ENCODE measurements at places on chromosomes 12 and 14.

DNA sequence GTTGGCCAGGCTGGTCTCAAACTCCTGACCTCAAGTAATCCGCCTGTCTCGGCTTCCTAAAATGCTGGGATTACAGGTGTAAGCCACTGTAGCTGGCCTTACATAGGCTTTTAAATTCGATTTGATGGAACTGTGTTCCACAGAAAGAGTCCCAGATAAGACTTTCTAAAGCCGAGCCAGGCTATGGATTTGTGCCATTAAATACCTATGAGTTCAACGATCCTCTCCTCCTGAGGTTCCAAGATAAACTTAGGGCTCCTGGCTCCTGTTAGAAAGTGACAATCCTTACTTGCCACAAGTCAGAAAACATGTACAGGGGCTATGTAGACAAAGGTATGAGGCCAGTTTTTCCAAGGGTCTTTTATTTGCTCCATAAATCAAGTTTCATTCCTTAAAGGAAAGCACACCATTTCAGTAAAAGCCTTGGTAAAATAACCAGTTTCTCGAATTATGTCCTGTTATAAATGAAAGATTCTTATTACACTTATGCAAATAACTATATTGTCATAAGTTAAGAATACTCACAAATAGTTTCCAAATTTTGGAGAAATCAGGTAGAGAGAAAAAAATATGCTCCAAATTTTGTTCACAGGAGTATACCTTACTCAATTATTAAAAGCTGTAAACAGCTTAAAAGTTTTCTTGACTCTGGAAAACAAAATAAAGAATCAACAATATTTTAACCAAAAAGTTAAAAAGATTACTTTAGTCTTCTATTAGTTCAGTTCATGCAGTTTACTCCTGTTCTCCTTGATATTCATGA is 36.1 kb upstream of the LRRK2 start:
- no peak for DNase-seq

GRCh38 chr14:91729756-91730155 is 2.1 kb downstream of the CATSPERB start:
- no peak for DNase-seq

DNA sequence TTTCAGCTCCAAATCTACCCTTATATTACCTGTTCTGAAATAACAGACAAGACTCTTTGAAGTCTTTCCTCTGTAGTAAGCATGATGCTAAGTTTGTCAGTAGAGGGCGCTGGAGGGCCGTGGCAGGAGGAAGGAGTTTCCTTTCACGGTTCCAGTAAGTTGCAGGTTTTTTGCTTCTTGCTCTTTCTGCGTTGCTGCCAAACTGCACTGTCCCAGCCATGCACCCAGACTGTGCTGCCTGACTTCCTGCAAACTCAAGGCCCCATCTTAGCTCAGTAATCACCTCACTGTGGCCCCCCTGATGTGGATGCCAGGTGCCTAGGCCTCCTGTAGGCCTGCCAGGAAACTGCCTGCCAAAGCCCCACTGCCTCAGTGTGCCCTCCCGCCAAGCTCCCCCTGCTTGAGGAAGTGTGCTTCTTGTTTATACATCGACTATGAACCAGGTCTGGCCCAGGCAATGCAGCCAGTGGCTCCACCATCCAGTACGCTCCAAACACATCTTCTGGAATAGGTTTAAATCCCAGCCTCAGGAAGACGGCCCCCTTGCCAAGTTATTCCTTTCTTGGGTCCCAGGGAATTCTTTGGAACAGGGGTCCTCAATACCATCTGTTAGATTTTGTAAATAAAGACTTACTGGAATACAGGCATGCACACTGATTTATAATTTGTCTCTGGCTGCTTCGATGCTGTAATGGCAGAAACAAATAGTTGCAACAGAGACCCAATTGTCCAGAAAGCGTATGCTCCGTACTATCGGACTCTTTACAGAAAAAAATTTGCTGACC is 193.7 kb upstream of the LRIG3 start:
- peak; percentile 17 for DNase-seq

- no peak for DNase-seq
Observed at GRCh38 chr12:102438047-102438826, 42.1 kb downstream of the IGF1 start.

- DNase-seq = no peak
Observed at GRCh38 chr12:17335487-17335886, 729.5 kb upstream of the LMO3 start.

GRCh38 chr12:127282786-127283565 is 984.0 kb upstream of the TMEM132C start:
- DNase-seq = no peak

GRCh38 chr12:16449459-16449858 is 102.0 kb downstream of the MGST1 start:
- DNase-seq = no peak

DNA sequence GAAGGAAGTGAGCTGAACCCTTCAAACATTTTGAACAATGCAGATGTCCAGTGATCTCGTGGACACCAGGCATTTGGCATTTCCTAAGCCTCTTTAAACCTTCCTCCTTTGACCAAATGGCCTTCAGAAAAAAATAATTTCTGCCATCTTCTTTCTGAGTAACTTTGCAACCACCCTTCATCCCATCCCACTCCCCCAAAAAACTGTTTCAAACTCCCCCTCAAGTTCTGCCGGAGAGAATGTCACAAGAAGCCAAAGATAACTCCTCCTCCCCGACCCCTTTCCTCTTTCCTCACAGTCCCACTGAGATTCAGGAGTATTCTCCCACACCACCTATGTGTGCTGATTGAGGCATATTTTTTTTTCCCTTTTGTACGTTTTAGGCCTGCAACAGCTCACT is 1.7 kb downstream of the KSR2 start:
- no peak for DNase-seq

- DNase-seq = no peak
Observed at GRCh38 chr14:104284107-104284592, 145.8 kb downstream of the KIF26A start.

GRCh38 chr14:45144658-45145057 is 8.9 kb downstream of the FANCM start:
- DNase-seq = no peak

DNA sequence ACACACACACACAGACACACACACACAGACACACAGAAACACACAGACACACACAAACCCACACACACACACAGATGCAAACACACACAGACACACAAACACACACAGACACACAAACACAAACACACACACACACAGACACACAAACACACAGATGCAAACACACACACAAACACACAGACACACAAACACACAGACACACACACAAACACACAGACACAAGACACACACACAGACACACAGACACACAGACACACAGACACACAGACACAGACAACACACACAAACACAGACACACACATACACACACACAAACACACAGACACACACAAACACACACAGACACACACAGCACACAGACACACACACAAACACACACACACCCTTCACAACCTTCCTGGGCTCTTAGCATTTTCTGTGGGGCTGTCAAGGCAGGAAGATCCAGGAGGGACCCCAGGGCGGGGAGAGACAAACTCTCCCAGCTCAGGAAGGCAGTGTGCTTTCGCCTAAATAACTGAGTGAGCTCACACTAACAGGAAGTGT is 24.2 kb upstream of the INF2 start:
- no peak for DNase-seq

- DNase-seq = no peak
Observed at GRCh38 chr14:46985529-46986380, 334.2 kb upstream of the RPL10L start.

DNA sequence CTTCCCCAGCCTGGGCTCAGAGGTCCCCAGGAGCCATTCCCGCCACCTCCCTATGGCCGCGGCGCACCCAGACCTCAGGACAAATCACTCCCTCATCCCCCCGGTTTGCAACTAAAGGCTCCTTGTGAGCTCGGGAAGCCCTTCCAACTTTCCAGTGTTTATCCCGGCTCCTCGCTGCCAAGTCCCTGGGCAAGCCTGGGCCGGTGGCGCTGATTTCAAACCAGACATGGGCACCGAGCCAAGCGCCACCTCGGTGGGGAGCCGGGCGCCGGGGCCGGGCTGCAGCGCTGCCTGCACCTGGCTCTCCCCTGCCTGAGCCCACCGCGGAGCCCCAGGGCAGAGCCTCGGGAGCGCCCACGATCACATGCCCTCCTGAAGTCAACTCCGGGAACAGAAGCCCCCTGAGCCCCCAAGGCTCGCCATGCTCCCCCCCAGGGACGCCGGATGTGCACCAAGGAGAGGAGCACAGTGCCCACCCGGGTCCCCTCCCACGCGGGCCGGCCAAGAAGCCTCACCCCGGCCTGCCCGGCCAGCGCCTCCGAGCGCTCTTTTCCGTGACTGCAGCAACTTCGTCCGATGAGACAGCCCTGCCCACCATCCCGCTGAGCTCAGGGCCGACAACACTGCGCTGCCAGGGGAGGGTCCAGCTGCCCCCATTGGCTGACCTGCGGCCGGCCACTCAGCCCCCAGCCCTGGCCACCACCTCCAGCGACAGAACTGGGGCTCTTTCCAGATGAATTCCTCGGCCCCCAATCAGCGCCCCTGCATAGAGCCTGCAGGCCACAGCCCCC is 50.0 kb downstream of the NCOR2 start:
- no peak for DNase-seq

DNA sequence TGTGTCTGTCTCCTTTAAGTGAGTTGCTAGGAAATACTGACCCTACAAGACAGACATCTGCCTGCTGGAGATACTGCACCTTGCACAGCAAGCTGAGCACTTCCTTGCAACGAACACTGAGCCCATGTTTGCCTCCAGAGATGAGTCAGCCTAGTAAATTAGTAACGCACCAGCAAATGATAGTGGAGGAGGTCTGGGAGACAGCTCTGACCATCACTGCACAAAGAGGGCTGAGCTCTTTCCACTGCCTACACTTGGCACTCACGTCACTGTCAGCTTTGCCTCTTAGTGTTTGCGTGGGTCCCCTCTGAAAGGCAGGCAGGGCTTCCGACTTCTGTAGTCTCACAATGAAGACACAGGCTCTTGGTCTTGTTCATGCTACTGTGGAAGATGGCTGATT is 109.0 kb downstream of the APAF1 start:
- DNase-seq = no peak

DNA sequence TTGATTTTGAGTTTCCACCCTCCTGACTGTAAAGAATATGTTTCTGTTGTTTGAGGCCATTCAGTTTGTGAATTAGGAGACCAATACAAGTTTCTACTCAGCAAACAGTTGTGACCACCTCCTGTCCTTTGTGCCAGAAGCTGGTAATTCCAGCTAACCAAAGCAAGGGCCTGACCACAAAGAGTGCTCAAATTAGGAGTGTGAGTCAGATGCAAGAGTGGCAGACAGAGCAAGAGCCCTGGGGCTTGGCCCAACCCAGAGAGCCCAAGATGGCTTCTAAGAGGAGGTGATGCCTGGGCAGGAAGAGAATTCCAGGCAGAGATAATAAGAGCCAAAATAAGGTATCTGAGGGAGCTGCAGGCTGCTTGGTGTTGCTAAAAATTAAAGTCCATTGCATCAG is 77.7 kb upstream of the C14orf132 start:
- DNase-seq = no peak

GRCh38 chr12:104000807-104001434 is 35.2 kb downstream of the TDG start:
- DNase-seq = no peak

- no peak for DNase-seq
Observed at GRCh38 chr14:83044001-83044400, 1510.3 kb upstream of the SEL1L start.

DNA sequence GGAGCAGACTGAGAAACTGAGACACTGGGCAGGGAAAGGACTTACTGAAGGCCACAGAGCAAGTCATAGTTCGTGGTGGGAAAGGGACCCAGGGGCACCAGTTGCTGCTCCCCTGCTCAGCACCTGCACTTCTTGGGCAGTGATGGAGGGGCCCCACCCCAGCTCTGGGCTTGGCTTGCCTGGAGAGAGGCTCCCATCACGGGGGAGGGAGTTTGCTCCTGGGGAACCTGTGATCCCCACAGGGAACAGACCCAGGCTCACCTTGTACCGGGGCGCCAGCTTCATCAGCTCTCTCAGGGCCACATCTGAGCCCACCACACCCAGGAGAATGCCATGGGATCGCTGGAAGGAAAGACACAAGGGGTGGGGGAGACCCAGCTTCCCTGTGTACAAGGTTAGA is 39.8 kb downstream of the CACNA2D4 start:
- no peak for DNase-seq

DNA sequence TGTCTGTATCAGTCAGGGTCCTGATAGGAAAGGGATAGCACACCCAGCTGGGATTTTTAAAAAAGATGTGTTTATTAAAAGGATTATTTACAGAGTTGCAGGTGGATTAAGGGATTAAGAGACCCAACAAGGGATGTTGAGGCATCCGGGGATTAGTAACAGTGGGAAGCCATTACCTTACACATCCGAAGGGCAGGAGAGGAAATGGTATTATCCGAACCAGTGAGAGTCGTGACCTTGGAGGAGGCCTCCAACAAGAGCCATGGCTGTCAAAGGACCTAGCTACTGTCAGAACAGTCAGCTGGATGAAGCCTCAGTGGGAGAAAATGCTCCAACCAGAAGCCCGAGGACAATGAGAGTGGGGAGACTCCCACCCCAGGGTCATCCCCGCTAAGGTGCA is 146.3 kb upstream of the KRAS start:
- DNase-seq = no peak

- DNase-seq = no peak
Observed at GRCh38 chr14:100028990-100029677, 36.1 kb upstream of the EVL start.

- no peak for DNase-seq
Observed at GRCh38 chr12:75390156-75390898, 562 bp upstream of the GLIPR1L2 start.

GRCh38 chr14:69858801-69859200 is 20.4 kb upstream of the SMOC1 start:
- DNase-seq = no peak

DNA sequence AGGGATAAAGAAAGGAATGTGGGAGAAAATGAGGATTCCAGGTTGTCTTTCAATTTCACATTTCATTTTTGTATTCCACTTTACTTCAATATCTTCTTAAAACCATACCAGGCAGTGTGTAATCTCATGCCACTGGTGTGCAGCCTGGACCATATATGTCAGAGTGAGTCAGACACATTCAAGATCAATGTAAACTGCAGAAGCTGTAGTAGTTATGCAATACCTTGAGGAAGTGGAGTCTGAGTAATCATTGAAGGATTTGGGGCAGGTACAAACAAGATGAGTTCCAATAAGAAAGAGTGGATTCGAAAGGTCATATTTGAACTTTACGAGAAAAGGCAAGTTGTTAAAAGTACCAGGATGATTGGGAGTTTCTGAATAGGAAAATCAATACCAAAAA is 14.1 kb downstream of the PLCZ1 start:
- DNase-seq = no peak

DNA sequence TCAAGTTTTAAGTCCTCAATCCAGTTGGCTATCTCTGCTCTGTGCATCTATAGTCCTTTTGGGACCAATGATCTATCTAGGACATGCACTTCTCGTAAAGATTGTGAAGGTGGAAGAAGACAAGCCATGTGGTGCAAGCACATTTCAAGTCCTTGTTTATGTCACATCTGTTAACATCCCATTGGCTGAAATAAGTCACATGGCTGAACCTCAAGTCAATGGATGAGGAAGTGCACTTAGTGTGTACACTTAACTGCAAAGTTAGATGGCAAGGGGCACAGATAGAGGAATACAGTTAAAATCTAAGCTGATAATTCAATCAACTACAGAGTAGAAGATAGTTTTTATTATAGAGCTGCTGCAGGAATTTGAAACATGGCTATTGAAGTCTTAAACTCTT is 362.8 kb upstream of the TBX3 start:
- DNase-seq = no peak

- DNase-seq = no peak
Observed at GRCh38 chr14:102573591-102574046, 18.8 kb upstream of the RCOR1 start.
